ENCODE measurements at places on chromosomes 7 and 10.

DNA sequence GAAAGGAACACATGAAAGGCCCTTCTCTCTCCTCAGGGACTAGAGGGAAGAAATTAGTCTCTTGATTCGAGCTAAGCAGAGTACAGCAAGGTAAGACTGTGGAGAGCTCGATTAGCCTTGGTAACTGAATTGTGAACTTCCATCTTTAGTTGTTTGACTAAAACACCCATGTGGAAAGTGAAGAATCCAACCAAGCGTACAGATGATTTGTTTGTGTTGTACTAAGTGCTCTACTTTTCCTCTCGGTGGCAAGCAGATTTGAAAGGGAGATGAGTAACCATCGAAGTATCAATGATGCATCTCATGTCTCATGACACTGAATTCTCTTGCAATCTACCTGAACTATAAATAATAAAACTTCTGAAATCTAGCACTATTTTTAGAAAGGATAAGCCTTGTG lies 80.7 kb downstream of the FZD1 start:
- DNase-seq: no peak

DNA sequence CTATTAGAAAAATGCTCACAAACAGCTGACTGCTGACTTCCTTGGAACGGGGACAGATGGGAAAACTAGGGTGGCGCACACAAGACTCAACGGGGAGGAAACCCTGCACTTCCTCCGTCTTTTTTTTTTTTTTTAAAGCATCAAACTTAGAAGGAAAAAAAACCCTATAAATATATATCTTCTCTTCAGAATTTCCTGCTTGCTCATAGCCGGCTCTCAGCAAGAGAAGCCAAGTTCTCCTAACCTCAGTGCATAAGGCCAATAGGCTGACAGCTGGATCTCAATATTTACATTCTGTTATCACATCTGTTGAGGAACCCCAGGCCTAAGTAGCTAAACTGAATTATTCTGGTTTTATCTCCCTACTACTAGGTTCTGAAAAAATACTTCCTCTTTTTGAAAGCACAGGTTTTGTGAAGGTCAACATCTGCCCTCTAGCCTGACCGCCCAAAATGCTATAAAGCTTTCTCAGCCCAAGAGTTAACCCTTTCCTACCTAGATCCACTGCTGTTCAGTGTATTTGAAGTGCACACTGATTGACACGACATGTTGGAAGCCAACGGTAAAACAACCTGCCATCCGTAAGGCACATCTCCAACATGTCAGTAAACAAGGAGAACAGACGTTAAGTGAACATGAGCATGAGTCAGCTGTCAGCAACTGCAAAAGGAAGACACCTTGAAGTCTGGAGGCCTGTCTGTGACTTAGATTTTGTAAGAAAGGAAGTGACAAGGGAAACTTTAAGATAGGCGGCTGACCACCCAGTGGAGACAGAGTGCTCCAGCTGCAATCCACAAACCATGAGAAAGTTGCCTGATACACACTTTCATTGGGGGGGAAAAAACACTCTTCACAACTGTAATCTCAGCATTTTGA lies 83.8 kb downstream of the EBLN1 start:
- no peak for DNase-seq

GRCh38 chr7:146736446-146737190 lies 620.0 kb downstream of the CNTNAP2 start:
- DNase-seq: no peak

DNA sequence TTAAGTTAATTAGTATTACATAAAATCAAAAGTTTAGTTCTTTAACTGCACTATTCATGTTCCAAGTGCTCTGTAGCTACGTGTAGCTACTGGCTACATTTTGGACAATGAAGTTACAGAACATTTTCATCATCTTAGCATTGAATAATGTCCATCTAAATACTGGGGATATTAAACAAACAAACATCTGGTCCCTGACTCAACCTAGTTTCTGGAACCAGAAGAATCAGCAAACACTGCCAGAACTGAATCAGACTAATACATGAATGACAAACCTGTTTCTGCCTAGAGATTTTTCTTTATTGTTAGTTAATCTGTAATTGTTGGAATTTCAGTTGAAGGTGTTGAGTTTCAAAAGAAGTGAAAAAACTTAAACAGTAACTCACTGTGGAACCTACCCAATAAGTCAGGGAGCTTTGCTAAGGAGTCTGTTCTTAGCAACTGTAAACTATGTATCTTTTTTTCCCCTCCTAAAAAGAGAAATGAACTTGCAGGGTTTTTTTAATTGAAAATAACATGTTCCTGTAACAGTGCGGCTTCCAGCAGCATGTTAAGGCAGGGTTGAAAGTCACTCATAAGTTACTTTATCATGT lies 58.3 kb downstream of the CDK13 start:
- DNase-seq: peak; percentile 47

GRCh38 chr7:137282043-137282442 lies 61.5 kb downstream of the PTN start:
- no peak for DNase-seq

DNA sequence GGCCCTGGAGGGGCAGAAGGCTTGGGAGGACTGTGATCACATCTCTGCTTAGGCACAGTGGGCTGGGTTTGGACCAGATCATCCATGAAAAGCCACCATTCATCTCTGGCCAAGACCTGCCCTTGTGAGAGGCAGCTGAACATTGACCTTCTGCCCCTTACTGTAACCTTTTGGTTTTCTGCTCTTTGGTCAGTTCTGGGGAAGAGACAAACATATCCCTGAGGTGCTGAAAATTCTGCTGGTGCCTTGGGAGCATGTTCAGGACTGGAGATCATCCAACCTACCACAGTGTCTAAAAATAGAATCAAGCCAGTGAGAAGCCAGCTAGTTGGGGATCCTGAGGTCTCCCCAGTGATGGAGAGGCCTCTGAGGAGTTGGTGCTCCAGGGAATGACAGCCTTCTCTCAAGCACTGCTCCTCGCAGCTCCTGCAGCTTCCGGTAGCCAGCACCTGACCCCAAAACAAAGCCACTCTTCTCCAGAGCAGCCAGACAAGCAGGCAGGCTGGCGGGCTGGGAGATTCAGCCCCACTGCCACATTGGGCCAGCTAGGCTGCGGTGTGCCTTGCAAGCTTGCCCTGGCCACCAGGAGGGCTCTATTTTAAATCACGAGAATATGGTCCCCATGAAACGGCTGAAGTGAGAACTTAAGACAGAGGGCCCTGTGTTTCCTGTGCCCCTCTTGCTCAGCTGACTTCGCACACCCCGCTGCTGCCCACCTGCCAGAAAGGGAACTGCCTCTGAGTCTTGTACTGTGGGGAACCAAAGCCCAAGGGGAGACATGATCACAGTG lies 37.8 kb upstream of the UBE2H start:
- DNase-seq: no peak

DNA sequence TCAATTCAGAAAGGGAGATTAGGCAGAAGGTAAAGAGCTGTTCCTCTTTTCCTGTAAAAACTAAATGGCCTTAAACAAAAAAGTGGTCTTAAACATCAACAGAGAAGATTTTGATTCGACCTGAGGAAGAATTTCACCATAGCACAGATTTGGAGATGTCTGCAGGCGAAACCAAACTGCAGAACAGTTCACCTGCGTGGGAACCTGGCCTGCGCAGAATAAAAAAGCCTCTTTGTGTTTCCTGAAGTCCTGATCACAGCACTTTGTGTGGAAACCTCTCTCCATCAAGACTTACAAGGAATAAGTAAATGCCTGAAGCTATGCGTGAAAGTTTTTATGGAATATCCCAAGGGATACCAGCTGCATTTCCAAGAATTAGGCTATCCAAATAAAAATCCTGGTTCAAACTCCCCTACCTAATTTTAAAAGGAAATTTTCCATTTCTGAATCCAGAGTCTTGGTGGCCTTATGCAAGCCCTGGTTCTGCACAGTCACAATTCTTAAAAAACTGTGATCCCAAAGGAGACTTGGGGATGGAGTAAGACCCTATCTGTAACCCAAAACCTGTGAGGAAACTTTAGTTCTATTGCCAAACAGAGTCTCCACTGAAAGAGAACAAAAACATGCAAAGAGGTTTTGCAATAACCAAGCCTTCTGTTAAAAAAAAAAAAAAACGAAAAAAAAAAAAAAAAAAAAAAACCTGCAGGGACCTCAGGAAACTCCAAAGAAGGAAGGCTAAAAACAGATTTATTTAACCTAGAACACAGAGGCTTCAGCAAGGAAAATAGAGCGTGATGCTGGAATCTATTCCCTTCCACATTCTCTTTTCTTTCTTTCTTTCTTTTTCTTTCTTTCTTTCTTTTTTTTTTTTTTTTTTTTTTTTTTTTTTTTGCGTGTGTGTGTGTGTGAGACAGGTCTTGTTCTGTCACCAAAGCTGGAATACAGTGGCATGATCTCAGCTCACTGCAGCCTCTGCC lies 10.4 kb downstream of the CALML3 start:
- no peak for DNase-seq

DNA sequence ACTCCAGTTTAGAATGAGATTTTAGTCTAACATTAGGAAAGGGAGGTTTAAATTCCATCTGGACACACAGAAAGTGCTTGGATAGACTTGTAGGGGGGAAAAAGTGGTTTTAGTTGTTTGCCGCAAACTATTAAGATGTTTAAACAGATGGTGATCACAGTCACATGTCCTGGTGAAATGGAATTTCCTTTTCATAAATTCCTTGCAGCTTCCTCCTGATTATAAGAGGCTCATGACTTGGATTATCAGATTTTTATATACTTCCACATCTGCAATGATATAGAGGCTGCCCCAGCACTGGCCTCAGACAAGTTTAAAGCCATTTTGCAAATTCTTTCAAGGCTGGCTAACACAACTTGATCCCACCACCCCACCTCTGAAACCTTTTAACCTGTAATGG lies 106.4 kb upstream of the ARMC3 start:
- DNase-seq: no peak

- no peak for DNase-seq
Observed at GRCh38 chr10:52108236-52108635, 205.8 kb upstream of the DKK1 start.

GRCh38 chr10:132663666-132664365 lies 122.1 kb downstream of the NKX6-2 start:
- no peak for DNase-seq

GRCh38 chr10:92756201-92757065 lies 66.7 kb downstream of the HHEX start:
- peak; percentile 25 for DNase-seq

GRCh38 chr7:95190515-95190914 lies 133.8 kb downstream of the PON1 start:
- DNase-seq: no peak
